ENCODE measurements at places on chromosomes 2 and 18.

DNA sequence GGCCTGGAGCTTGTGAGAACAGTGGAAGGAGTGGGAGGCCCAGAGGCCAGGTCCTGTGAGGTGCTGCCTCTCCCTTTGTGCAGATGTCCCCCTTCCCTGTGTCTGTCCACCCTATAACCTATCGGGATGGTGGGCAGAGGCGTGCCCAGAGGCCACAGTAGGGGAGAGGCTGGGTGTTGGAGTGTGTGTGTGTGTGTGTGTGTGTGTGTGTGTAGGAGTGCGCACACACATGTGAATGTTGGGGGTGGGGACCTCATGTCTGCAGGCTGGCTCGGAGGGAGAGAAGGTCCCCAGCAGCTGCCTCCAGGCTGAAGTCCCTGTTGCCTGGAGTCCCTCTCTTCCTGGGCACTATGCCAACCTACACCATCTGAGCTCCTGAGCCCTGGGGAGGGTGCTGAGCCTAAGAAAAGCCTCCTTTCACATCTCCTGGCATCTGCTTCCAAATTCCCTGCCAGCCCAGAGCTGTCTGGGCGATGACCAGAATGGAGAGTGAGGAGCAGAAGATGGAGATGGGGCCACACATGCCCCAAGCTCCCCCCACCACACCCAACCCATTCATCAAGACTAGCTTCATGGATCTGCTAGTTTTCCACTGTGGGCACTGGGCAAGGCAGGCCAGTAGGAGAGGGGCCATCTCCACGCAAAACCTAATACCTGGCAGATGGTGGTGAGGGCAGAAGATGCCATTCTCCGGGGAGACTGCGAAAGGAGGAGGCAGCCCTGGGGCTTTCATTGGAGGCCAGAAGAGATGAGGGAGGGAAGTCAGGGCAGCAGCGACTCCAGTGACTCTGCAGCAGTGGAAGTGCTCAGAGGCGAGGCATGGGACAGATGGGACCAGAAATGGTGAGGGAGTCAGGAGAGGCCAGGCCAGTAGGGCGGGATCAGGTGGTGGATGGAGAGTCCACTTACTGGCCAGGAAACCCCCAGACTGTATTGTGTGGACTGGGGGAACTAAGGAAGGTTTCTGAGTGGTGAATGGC is 20.3 kb downstream of the KCNK3 start:
- DNase-seq: no peak

- no peak for DNase-seq
Measured at GRCh38 chr2:239574054-239574433, 173.2 kb upstream of the HDAC4 start.

DNA sequence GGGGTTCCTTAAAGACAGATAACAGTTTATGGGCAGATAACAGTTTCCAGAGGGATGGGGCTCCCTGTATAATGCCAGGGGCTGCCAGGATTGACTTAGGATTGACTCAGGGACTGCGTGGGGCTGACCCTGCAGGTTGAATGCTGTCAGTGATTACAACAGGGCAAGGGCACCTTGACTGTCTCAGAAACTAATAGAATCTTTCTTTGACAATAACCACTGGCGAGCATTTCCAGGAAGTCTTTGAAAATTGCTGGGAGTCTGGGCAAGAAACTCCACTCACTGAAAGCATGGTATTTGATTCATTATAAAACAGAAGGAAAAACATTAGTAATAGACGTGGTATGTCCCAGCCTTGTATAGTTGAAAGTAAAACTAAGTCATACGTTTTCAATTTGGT is 101.0 kb downstream of the GPD2 start:
- DNase-seq: no peak

- no peak for DNase-seq
Measured at GRCh38 chr2:3839476-3839875, 136.1 kb downstream of the DCDC2C start.

DNA sequence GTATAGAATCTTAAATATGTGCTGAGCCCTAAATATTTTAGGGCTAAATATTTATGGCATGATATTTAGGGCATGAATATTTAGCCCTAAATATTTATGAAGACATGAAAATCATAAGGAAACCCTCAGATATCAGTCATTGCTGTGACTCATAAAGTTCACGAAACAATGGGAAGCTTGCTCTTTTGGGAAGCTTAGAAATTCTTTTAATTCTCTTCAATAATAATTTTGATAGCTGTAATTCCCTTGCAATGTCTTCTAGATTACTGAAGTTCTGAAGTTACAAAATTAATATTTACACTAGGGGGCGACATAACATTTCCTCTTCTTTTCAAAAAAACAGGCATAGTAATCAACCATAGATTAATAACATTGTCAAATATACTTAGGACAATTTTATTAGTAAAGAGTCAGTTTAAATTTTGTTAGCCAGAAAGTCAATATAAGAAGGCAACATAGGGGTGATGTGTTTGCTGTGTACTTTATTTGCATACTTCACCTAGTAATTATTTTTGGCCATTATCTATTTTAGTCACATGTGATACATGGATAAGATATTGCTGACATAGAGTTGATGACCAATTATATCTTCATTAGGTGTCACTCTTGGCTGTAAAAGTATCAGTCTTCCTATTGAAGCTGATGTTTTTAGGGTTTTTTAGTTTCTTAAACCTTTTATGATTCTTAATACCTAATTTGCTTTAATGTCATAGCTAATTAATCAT is 13.2 kb downstream of the ZNF804A start:
- DNase-seq: no peak

GRCh38 chr18:55322178-55322735 is 265.7 kb downstream of the TCF4 start:
- no peak for DNase-seq

GRCh38 chr18:11502368-11502767 is 107.0 kb upstream of the SLC35G4 start:
- DNase-seq: no peak

GRCh38 chr2:23235292-23235691 is 149.7 kb upstream of the KLHL29 start:
- DNase-seq: no peak

DNA sequence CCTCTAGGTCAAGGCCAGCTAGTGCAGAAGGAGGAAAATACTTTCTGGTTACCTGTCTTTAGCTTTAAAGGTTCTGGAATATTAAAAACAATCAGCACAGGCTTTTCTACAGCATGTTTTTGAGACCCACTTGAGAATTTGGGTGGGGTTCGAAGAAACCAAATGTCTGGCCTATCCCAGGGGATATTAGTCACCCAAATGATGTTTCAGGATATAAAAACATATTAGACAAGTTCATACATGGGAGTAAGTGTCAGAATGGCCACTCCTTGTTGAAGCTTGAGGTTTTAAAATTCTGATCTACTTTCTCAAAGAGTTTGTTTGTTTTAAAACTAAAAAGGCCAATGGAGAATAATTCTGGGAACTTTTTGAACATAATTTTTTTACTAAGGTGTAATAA is 158.6 kb upstream of the DLX2 start:
- no peak for DNase-seq

- no peak for DNase-seq
Measured at GRCh38 chr2:18464913-18465312, 95.5 kb downstream of the RDH14 start.

DNA sequence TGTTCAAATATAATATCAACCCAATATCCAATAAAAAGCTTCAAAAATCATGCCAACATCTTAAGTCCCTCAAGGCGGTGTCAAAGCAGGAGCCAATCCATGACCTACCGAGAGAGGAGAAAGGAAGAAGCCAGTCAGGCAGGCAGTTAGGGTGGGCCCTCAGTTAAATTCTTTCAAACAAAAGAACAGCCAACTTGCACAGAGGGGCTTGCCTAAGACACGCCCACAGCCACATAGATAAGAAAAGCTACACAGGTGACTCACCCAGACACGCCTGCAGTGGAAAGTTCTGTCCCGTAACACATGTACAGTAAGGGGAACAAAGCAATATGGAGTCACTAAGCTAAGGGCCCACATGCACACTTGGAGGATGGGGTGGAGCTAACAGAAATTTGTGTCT is 61.3 kb downstream of the SP110 start:
- DNase-seq: no peak

DNA sequence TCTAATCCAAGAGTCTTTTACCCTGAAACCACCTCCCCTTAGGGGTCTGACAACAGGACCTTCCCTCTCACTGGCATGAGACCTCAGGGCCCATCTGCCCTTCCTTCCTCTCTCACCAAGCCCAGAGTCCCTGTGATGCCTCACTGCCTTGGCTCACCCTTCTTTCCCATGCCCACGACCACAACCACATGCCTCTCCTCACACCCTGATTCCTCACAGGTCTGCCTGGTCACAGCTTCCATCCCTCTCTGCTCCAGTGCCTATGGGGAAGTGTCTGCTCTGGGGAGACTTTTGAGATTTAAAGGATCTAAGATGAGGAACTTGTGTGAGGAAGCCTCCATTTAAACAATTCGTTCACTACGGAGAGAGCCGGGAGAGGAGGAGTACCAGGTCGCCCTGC is 98.9 kb upstream of the SH3BP4 start:
- no peak for DNase-seq

GRCh38 chr2:96663829-96664228 is 21.3 kb downstream of the FER1L5 start:
- DNase-seq: no peak

- DNase-seq: no peak
Measured at GRCh38 chr2:1675633-1676032, 68.7 kb downstream of the PXDN start.

- DNase-seq: no peak
Measured at GRCh38 chr2:22934747-22935146, 450.2 kb upstream of the KLHL29 start.

- no peak for DNase-seq
Measured at GRCh38 chr2:74515271-74515980, 1.2 kb downstream of the TLX2 start.

DNA sequence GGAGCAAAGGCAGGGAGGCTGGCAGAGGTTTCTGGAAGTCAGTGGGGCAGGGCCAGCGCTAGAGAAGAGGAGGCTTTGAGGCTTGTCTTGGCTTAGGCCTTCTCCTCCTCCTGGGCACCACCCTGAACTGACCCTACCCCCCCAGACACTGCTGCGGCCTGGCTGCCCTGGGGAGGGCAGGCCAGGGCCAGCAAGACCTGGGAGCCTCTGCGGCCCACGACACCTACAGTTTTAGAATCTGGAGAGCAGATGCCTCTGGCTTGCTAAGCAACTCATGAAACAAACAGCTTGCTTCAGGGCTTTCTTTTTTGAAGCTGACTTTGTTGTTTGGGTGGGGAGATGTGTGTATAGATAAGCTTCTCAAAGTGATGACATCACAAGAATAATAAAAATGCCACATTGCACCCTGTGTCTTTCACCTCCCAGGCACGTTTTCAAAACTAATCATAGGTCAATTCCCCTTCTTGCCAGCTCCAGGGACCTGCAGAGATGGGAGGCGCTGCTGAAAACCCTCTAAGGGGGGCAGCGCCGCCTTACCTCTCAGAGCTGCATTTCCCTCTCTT is 46.2 kb upstream of the SMAD7 start:
- DNase-seq: no peak

GRCh38 chr2:122034777-122035176 is 279.3 kb downstream of the TSN start:
- DNase-seq: no peak

GRCh38 chr2:219010162-219010756 is 17.0 kb upstream of the CRYBA2 start:
- no peak for DNase-seq

DNA sequence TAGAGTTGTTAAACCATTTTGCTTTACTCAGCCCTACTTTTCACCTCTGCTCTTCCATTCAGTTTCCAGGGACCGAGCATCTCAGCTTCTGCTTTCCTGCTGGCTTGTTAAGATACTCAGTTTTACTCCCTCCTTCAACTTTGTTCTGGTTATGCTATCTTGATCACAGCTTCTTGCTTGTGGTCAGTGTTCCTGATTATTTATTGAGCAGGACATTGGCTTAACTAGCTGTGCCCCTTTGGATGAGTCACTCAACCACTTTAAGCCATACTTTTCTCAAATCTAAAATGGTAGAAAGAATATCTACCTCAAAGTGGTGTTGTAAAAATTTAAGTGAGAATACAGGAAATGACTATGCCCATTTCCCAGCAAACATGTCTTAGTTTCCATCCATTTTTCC is 124.0 kb downstream of the KYNU start:
- DNase-seq: no peak

- no peak for DNase-seq
Measured at GRCh38 chr2:75411574-75411973, 149.2 kb downstream of the EVA1A start.

GRCh38 chr2:31239593-31240177 is 5.7 kb downstream of the EHD3 start:
- DNase-seq: no peak

GRCh38 chr2:26682155-26682554 is 10.4 kb upstream of the KCNK3 start:
- no peak for DNase-seq

DNA sequence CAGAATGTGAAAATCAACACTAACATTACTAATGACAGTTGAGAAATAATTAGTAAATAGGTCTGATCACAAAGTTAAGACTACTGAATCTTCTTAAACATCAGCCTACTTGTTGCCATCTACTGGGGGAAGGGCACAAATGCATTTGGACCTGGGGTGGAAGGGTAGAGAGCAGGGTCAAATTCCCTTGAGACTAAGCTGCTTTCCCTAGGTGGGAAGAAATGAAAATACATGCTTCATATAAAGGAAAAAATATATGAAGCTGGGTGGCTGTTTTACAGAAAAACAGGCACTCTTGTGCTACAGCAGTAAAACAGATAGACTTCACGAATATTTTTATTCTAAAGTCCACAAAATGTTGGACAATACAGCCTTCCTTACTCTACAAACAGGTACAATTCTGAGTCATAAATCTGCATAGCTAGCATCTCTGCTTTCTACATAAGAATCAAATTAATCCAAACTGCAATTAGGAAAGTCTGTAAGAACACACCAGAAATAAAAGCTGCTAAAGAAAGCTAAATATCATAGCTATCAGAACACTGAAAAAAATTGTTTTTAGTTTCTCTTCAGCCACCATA is 10.9 kb downstream of the TRIP12 start:
- no peak for DNase-seq

All from stimulated activated CD4-positive, alpha-beta T cell treated with anti-CD3 and anti-CD28 coated beads, Interleukin-4, amount 100 ng/mL, for 48 hours (primary cell).